ENCODE measurements at places on chromosomes 16 and 17. TPM values are rescaled to one million over a fixed set of nuclear protein-coding genes. Genes with fewer than 3 reads are reported as not detected.

CMTM2 gene
- total RNA-seq, result not detected

DNA sequence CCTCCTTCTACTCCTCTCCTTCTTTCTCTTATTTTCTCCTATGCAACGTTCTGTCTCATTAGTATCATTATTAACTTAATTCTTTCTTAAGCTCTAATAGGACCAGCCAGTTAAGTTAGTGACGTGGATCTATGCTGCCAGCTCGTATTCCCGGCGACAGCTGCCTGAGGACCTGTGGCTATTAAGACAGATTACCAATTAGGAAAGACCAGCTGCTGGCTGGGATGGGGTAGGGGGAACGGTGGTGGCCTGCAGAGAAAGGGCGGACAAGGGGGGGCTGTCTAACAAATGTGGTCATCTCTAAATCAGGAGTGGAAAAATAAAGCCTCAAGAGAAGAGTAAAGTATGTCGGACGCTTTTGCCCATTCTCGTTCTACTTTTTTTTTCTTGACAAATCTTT is 770 bp upstream of the MYH3 start:
- no peaks in the 10 kb centered on the region for H3K27me3 ChIP-seq
- H3K36me3 ChIP-seq, result no peaks in the 10 kb centered on the region
- H3K27ac ChIP-seq, result no peak overlapping the region
- no peak for DNase-seq

- no peaks in the 10 kb centered on the region for H3K27me3 ChIP-seq
- peak overlapping the region; percentile 40 for H3K27ac ChIP-seq
- peaks cover 23% of the 10 kb centered on the region for H3K4me1 ChIP-seq
Observed at GRCh38 chr16:53220585-53220984, 165.8 kb downstream of the CHD9 start.

- H3K4me1 ChIP-seq, result peaks cover 4% of the 10 kb centered on the region
- H3K27ac ChIP-seq, result no peak overlapping the region
- no peak for DNase-seq
Observed at GRCh38 chr17:77491921-77492445, 351.2 kb downstream of the SEC14L1 start.

DNAH17 gene
- total RNA-seq, result not detected

DNA sequence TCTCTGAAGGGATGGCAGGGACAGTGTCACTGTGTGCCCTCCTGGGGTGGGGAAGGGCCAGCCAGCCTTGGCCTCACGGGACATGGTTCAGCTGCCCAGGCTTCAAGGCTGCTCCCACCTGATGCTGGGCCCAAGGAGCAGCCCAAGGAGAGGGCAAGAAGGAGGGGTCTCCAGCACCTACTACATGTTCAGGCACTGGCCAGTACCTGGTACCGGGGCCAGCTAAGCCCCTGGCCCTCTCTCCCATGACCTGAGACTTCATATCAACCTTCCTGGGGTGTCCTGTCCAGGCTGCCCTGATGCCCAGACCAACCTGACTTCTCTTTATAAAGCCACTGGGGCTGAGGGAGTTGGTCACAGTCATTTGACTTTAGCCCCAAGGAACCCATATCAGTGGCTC is 1.3 kb downstream of the USH1G start:
- peaks cover 96% of the 10 kb centered on the region for H3K27me3 ChIP-seq
- H3K36me3 ChIP-seq, result no peaks in the 10 kb centered on the region
- H3K4me1 ChIP-seq, result peaks cover 22% of the 10 kb centered on the region
- no peak overlapping the region for H3K27ac ChIP-seq
- no peak for DNase-seq

GRCh38 chr17:73541111-73541510 is 103.1 kb downstream of the SDK2 start:
- no peak overlapping the region for H3K4me3 ChIP-seq
- H3K36me3 ChIP-seq, result no peaks in the 10 kb centered on the region
- no peak overlapping the region for H3K27ac ChIP-seq
- no peaks in the 10 kb centered on the region for H3K4me1 ChIP-seq
- peaks cover 43% of the 10 kb centered on the region for H3K27me3 ChIP-seq

DNA sequence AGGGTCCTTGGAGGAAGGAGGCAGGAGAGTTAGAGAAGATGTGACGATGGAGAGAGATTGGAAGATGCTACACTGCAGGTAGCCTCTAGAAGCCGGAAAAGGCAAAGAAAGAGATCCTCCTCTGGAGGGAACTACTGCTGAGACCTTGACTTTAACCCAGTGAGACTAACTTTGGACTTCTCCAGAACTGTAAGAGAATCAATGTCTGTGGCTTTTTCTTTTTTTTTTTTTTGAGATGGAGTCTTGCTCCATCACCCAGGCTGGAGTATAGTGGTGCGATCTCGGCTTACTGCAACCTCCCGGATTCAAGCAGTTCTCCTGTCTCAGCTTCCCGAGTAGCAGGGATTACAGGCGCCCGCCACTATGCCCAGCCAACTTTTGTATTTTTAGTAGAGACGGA is 8.7 kb downstream of the BCL7C start:
- H3K4me3 ChIP-seq, result no peak overlapping the region
- no peaks in the 10 kb centered on the region for H3K4me1 ChIP-seq
- no peaks in the 10 kb centered on the region for H3K27me3 ChIP-seq

DNA sequence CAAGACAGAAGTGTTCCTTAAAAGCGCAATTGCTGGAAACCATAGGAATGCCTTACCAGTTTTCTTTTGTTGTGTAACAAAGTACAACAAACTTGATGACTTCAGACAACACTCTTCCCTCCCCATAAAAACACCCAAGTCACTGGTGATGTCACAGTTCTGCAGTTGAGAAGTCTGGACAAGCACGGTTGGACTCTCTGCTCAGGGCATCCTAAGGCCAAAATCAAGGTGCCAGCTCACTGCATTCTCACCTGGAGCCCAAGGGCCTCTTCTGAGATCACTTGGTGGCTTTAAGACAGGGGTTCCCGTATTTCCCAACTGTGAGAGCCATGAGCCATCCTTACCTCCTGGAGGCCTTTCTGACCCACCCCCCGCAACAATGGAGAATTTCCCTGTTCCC is 45.6 kb upstream of the MEAK7 start:
- H3K4me1 ChIP-seq, result peaks cover 14% of the 10 kb centered on the region
- H3K27me3 ChIP-seq, result no peaks in the 10 kb centered on the region
- H3K4me3 ChIP-seq, result no peak overlapping the region
- no peak for DNase-seq

TPSG1 gene
- total RNA-seq, result not detected

GRCh38 chr17:57092171-57092570 is 7.1 kb downstream of the AKAP1 start:
- H3K36me3 ChIP-seq, result no peaks in the 10 kb centered on the region
- no peak overlapping the region for H3K4me3 ChIP-seq
- no peak overlapping the region for H3K27ac ChIP-seq
- no peaks in the 10 kb centered on the region for H3K27me3 ChIP-seq
- H3K4me1 ChIP-seq, result no peaks in the 10 kb centered on the region

DNA sequence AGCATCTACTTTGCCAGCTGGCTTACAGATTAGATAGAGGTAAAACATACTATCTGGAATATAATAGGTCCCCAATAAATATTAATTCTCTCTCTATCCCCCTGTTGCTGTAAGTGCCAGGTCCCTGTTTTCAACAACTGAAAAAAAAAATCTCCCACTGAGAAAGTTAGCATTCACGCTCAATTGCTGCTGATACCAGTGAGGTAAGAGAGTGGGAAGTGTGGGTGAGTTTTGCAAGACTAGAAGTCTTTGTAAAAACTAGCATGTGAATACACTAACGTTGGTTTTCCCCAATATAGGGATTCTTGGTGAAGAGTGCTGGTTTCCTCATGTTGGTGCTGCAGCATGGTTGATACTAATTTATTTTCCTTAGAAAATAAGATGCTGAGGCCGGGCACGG is 11.7 kb upstream of the TAOK1 start:
- DNase-seq, result no peak
- H3K4me3 ChIP-seq, result no peak overlapping the region
- no peaks in the 10 kb centered on the region for H3K27me3 ChIP-seq
- H3K4me1 ChIP-seq, result peaks cover 5% of the 10 kb centered on the region

DNA sequence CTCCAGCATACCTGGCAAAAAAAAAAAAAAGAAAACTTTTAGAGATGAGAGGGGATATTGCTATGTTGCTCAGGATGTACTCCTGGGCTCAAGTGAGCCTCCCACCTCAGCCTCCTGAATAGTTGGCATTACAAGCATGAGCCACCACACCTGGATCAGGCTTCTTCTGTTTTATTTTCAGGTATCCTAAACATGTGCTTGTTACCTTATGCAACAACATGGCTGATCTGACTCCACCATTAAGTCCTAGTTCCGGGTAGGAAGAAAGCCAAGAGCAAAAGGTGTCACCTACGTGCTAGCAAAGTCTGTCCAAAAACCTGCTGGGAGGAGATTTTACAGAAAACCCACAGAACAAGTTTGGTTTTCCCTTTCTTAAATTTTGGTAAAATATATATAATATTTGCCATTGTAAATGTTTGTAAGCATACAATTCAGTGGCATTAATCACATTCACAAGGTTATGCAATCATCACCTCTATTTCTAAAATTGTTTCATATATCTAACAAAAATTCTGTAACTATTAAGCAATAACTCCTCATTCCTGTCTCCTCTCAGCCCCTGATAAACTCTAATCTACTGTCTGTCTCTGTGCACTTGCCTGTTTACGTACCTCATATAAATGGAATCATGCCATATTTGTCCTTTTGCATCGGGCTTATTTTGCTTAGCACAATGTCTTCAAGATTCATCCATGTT is 9.1 kb upstream of the CACNG3 start:
- no peaks in the 10 kb centered on the region for H3K27me3 ChIP-seq
- DNase-seq, result no peak
- H3K4me3 ChIP-seq, result no peak overlapping the region
- no peaks in the 10 kb centered on the region for H3K36me3 ChIP-seq

GRCh38 chr17:27384726-27385125 is 71.5 kb upstream of the KSR1 start:
- H3K27ac ChIP-seq, result no peak overlapping the region
- H3K27me3 ChIP-seq, result no peaks in the 10 kb centered on the region

MXRA7 gene
- total RNA-seq, result 362 TPM

CHD9NB gene
- total RNA-seq, result not detected

GRCh38 chr16:2236337-2237101 is at the start of gene DNASE1L2:
DNASE1L2 (plus strand) TSS chr16:2236444; CDS start chr16:2236817, 373 bp downstream.
- no peak within 1 kb of the TSS for H3K27ac ChIP-seq
- no peaks in the 10 kb centered on the region for H3K4me1 ChIP-seq
- no peaks in the 10 kb centered on the region for H3K27me3 ChIP-seq
- H3K36me3 ChIP-seq, result peaks cover 77% of the 10 kb centered on the region

DNA sequence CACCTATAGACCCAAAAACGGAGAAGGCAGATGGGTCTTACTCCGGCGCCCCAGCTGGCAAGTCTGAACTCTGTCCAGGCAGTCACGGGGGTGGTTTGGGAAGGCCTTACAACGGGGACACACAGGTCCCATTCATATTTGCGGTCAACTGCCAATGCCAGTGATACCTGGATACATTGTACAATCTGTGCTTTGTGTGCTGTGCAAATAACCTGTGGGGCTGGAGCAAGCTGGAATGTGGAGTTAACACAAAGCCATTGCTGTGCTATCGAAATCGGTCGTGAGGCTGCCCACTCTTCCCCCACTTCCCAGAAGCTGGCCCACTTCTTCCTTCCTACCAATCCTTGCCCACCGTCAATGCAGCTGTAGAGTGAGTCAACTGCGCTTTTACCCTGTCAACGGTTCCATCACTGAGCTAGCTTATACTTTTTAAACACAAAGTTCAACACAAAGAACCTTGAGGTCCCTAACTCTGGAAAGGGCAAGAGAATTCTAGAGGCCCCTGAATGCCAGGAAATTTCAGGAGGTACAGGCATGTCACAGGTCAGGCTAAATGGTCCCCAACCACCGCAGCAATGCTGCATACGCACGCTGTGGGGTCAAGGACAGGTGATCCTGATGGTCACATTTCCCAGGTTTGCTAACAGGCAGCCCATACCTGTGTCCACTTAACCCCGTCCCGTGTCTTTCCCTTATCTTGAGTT is 122.8 kb downstream of the ZFHX3 start:
- H3K27ac ChIP-seq, result no peak overlapping the region
- no peaks in the 10 kb centered on the region for H3K27me3 ChIP-seq
- H3K4me3 ChIP-seq, result no peak overlapping the region
- H3K4me1 ChIP-seq, result peaks cover 8% of the 10 kb centered on the region
- no peak for DNase-seq
- H3K36me3 ChIP-seq, result no peaks in the 10 kb centered on the region

DNA sequence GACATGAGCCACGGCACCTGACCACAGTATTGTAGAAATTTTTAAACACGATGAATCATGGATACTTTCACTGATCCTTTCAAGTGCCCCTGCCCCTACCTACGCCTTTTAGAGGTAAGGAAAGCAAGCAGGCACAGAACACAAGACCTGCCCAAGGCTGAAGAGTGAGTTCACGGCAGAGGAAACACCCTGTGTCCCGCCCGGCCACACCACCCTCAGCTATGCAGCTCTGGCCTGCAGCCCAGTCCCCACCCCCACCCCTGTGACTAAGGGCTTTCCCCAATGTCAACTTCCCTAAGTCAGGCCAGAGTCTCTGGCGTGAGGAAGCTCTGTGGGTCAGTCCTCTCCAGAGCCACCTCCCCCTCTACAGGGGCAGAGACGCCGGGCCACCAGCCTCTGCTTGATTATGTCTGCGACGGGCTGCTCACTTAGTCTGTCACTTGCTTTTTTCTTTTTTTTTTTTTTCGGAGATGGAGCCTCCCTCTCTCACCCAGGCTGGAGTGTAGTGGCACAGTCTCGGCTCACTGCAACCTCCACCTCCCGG is 8.4 kb downstream of the SLC16A5 start:
- peak overlapping the region; percentile 3 for H3K27ac ChIP-seq
- H3K36me3 ChIP-seq, result no peaks in the 10 kb centered on the region
- H3K27me3 ChIP-seq, result no peaks in the 10 kb centered on the region
- DNase-seq, result peak; percentile 90
- peaks cover 11% of the 10 kb centered on the region for H3K4me1 ChIP-seq

DNA sequence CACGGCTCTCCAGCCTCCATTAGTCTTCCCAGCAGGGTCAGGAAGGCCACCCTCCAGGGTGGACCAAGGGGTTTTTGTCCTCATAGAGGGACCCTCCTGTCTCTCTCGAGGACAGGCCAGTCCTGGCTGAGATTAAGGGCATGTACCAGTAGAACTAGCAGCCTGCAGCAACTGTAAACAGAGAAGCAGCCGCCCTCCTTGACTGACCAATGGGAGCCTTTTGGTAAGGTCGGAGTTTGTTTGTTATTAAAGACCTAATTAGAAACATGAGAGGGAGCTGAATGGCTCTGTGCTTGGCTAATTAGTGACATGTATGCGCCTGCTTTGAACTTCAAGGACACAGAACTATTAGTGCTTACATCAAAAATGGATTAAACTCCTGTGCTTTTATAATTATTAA is 80.0 kb downstream of the CCDC182 start:
- H3K36me3 ChIP-seq, result no peaks in the 10 kb centered on the region
- no peaks in the 10 kb centered on the region for H3K27me3 ChIP-seq
- H3K4me3 ChIP-seq, result no peak overlapping the region
- H3K27ac ChIP-seq, result no peak overlapping the region
- peak; percentile 33 for DNase-seq

DNA sequence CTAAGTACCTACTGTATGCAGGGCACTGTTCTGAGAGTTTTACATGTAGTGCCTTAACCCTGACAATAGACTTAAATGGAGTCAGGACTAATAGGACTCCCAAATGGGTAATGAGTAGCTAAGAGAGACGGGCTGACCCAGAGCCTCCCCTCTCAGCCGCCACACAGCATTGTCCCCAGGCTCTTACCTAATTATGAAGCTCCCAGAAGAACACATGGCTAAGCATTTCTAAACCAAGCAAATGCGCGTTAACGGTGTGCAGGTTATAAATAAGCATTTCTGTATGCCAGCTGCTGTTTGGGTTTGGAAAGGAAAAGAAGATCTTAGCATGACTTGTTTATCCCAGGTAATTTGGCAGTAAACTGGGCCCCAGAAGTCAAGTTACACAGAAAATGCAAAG is 14.3 kb downstream of the KATNIP start:
- H3K27me3 ChIP-seq, result no peaks in the 10 kb centered on the region
- no peaks in the 10 kb centered on the region for H3K36me3 ChIP-seq

KRTAP9-8 gene
- not detected for total RNA-seq

GRCh38 chr16:74279266-74279665 is 17.3 kb upstream of the PSMD7 start:
- H3K36me3 ChIP-seq, result no peaks in the 10 kb centered on the region
- H3K27ac ChIP-seq, result no peak overlapping the region
- no peak overlapping the region for H3K4me3 ChIP-seq
- DNase-seq, result no peak
- no peaks in the 10 kb centered on the region for H3K4me1 ChIP-seq
